ENCODE measurements at places on chromosomes 1 and 21.

GRCh38 chr1:87594736-87595383, 266.2 kb downstream of the LMO4 start:
- DNase-seq, result no peak

DNA sequence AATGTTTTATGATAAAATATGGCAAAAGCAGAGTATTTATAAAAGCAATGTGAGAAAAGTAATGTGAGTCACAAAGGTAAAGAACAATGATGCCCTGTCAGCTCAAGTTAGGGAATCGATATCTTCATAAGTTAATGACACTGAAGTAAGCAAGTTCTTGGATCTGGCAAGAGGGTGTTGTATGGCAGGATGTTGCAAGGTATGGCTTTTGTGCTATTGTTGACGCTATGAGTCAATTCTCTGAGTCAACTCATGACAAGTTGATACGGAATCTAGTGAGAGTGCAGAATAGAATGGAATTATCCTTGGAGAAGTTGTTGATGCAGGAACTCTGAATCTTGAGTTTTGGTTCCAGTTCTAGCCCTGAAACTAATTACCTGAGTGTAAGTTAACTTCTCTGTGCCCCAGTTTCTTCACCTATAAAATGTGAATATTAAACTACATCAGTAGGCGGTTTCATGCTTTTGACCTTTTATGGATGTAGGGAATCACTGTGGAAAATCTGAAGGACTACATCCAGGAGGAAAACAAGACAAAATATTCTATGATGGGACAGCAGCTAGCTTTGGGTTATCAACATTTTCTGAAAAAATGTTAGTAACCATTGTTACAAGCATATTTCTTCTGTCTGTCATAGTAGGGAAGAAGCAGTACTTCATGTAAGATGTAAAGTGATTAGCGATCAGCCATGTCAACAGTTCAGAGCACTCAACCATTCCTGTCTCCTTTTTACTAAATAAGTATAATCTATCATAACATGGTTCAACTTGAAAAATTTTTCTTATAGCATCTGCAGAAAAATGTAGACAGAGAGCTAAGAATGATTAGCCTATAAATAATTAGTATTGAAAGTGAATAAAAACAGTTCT, 96.9 kb downstream of the ATP6V1G3 start:
- DNase-seq, result no peak

- no peak for DNase-seq
Measured at GRCh38 chr21:37415939-37416338, 49.4 kb downstream of the DYRK1A start.

DNA sequence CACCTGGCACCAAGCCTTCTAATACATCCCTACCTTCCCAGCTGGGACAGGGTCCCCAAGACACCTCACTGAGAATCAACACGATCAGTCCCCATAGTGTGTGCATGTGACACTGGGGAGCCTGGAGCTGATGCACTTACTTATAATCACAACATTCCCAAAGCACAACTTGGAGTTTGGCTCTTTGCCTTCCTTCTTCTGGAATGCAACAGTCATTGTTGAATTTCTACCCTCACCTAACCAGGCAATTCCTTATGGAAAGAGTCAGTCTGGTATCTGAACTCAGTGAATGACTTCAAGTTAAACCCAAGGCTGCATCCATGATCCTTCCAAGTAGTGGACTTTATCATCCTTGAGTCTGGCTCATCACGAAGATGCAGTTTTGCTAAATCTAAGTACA, 86.1 kb downstream of the DSCAM start:
- DNase-seq, result no peak

GRCh38 chr1:58695206-58695605, 4.7 kb downstream of the MYSM1 start:
- DNase-seq, result no peak

DNA sequence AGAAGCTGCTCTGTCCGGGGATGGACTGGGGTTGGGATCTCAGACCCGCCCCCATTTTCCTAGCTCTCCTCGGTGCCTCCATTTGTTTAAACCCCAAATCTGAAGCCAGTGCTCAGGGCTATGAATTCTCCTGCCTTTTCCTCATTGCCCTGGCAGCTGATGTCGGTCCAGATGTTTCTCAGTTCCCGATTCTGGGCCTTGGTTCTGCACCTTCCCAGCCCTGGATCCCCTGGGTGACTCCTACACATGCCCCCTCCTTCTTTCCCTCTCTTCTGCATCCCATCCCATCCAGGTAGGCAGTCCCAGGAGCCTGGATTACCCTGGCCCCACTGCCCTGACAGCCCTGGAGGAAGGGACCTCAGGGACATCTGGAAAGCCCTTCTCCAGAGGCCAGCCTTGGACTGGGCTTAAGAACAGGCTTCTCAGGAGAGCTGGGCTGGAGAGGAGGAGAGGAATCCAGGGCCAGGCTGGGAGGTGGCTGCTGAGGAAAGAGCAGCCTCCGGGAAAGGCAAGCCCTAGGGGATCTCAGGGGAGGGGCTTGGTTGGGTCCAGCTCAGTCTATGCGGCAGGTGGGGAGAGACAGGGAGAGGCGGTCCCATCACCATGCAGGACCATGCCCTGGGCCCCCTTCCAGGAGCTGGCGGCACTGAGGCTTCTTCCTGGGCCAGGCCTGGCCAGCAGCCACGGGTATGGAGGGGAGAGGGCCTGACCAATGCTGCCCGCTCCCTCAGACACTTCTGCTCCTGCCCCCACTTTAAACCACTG, 6.8 kb upstream of the EPS8L3 start:
- peak; percentile 76 for DNase-seq

- DNase-seq, result no peak
Measured at GRCh38 chr1:45306905-45307304, 19.8 kb upstream of the HPDL start.

DNA sequence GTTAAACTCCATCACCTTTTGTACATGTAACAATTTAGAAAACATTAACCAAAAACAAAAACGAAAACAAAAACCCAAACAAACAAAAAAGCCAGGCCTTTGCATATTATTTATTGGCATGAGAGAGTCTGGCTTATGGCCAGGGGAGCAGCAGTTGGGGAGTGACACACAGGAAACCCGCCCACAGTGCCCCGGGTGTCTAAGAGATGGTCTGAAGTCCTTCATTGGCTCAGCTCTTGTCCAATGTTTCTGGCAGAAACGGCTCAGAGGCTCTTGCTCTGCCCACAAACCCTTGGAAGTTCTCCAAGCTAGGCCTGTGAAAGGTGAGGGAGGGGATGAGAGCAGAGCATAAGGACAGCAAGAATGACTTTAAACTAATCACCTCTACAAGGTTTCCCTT, 131.5 kb downstream of the CNIH3 start:
- no peak for DNase-seq
